Kidney tubule cell (primary cell): ENCODE measurements at places on chromosomes 16 and 17.

- no peak for DNase-seq
Measured at GRCh38 chr17:82890339-82890730, 50.5 kb upstream of the ZNF750 start.

DNA sequence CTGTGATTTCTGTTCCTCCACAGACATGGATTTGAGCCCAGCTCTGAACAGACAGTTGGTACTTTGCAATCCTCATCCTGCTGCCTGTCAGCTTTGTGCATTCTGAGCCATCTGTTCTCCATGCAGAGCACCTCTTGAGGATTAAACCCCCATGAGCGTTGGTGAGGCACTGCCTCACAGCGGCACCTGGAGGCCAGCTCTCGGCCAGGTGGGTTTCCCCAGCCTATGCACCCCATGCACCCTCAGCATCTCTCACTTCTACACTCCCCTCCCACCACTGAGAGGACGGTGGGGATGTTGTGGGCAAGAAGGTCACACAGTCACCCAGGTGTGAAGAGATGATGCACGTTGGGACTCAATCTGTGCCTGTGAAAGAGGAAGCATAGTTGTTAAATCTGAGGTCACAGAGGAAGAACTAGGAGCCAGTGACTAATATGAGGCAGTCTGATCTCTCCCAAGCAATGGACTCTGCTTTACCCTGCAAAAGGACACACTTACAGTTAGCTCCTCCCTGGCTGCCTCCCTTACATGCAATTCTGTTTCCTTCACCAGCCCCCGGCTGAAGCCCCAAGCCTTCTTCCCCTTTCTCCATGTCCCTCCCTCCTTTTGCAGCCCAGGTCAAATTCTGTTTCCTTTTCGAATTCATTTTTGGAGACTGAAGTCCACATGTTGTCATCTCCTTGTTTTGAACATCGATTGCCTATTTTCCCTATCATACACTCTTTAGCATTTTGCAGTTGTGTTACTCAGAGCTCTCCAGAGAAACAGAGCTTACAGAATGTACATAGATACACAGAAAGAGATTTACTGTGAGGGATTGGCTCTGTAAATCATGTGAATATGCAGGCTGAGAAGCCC, 58.5 kb downstream of the HS3ST3B1 start:
- no peak for DNase-seq

GRCh38 chr16:85856585-85856984, 42.4 kb upstream of the IRF8 start:
- no peak for DNase-seq

DNA sequence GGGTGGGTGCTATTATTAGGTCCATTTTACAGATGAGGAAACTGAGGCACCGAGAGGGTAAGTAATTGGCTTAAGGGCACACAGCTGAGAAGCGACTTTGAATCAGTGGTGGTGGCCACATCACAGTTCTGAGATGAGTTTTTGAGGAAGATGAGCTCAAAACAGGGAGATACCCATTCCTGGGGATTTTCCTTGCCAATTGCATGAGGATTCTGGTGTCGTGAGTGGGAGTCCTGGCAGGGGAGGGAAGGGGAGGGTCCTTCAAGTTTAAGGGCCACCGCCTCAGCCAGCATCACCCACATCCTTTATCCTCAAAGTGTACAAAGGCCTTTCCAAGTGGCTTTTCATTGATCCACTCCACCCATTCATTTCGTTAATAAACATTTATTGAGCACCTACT, 45.3 kb downstream of the IL21R start:
- DNase-seq = no peak

- no peak for DNase-seq
Measured at GRCh38 chr17:63305857-63306256, 140.2 kb downstream of the CYB561 start.
